Uterus (tissue), 4 donors: ENCODE measurements at places on chromosomes 1 and 21. TPM values are rescaled to one million over a fixed set of nuclear protein-coding genes. Genes with fewer than 3 reads are reported as not detected.

Gene ANKRD34A
- total RNA-seq, result 0.88 TPM

Gene HMCN1
- total RNA-seq, result 0.59 TPM

Gene FAM72A
- total RNA-seq, result 2.7 TPM

Gene ADGRL4
- 23.6 TPM for total RNA-seq

Gene SRP9
- 169 TPM for total RNA-seq

Gene SZT2
- total RNA-seq, result 128 TPM

Gene GREM2
- 2.1 TPM for total RNA-seq

Gene SLC35F3
- total RNA-seq, result 0.62 TPM

Gene E2F2
- 4.4 TPM for total RNA-seq

Gene AADACL3
- total RNA-seq, result not detected

Gene TEX38
- total RNA-seq, result not detected

Gene CLCA2
- not detected for total RNA-seq

Gene PTGS2
- total RNA-seq, result 2.0 TPM

Gene CATSPERE
- total RNA-seq, result 3.1 TPM

Gene FCN3
- 2.1 TPM for total RNA-seq

Gene MYOM3
- 0.79 TPM for total RNA-seq

Gene DSTYK
- 9.2 TPM for total RNA-seq

Gene CD247
- not detected for total RNA-seq

Gene NHLH1
- total RNA-seq, result not detected

Gene PLA2G4A
- total RNA-seq, result 8.7 TPM

Gene ADIPOR1
- 48.7 TPM for total RNA-seq

Gene HCRTR1
- not detected for total RNA-seq

Gene DNALI1
- total RNA-seq, result 13.9 TPM

Gene ADAM30
- total RNA-seq, result not detected

Gene LCE1C
- total RNA-seq, result not detected

Gene BARHL2
- total RNA-seq, result not detected

Gene MR1
- 29.7 TPM for total RNA-seq

Gene FCER1G
- total RNA-seq, result 12.1 TPM

Gene FCRL2
- 0.55 TPM for total RNA-seq

Gene KCNA3
- total RNA-seq, result 2.6 TPM

Gene LMOD1
- total RNA-seq, result 103 TPM

Gene PLA2G2C
- not detected for total RNA-seq

Gene KIF2C
- total RNA-seq, result 15.1 TPM

Gene COL9A2
- 3.2 TPM for total RNA-seq

Gene OR2T35
- not detected for total RNA-seq

Gene TSPAN2
- 71.2 TPM for total RNA-seq

Gene OR6N2
- total RNA-seq, result not detected

Gene LEFTY1
- total RNA-seq, result not detected

Gene ADAR
- 102 TPM for total RNA-seq

Gene CR2
- total RNA-seq, result not detected

Gene C1orf167
- 0.21 TPM for total RNA-seq

Gene S100A7
- not detected for total RNA-seq

Gene LEPR
- 87.0 TPM for total RNA-seq

Gene SUSD4
- total RNA-seq, result 8.4 TPM

Gene LCE1B
- not detected for total RNA-seq

Gene CD34
- 120 TPM for total RNA-seq

Gene ROR1
- 10.9 TPM for total RNA-seq

Gene UTS2
- not detected for total RNA-seq

Gene ANKRD35
- total RNA-seq, result 0.77 TPM

Gene PRR9
- not detected for total RNA-seq

Gene OR6N1
- not detected for total RNA-seq

Gene ZYG11A
- not detected for total RNA-seq
